ENCODE measurements at places on chromosomes 7 and 10. TPM values are rescaled to one million over a fixed set of nuclear protein-coding genes. Genes with fewer than 3 reads are reported as not detected.
A peak's percentile ranks its signal among the peaks of the same experiment; 100 is the strongest.

WEE2 gene
- not detected for total RNA-seq

ZNF117 gene
- 10.2 TPM for total RNA-seq

SLC16A9 gene
- total RNA-seq, result 4.4 TPM

FKBP6 gene
- total RNA-seq, result not detected

RABGEF1 gene
- 31.4 TPM for total RNA-seq

C7orf33 gene
- not detected for total RNA-seq

LIPF gene
- not detected for total RNA-seq

PPP1R9A gene
- 5.1 TPM for total RNA-seq

CADPS2 gene
- 6.4 TPM for total RNA-seq

SCIN gene
- 0.27 TPM for total RNA-seq

AKR1E2 gene
- total RNA-seq, result 1.4 TPM

TLX1 gene
- total RNA-seq, result not detected

GOLGA7B gene
- not detected for total RNA-seq

GRCh38 chr10:91137822-91138221 lies 82.6 kb upstream of the PCGF5 start:
- no peak overlapping the region for H3K27ac ChIP-seq
- no peaks in the 10 kb centered on the region for H3K27me3 ChIP-seq

- H3K4me3 ChIP-seq, result no peak overlapping the region
- no peaks in the 10 kb centered on the region for H3K27me3 ChIP-seq
- peaks cover 2% of the 10 kb centered on the region for H3K36me3 ChIP-seq
- no peak overlapping the region for H3K27ac ChIP-seq
These were observed 19.6 kb upstream of the ASCC1 start for GRCh38 chr10:72235544-72236279.

GRCh38 chr10:101766306-101766705 lies 9.6 kb downstream of the FGF8 start:
- H3K27me3 ChIP-seq, result peaks cover 19% of the 10 kb centered on the region
- H3K4me1 ChIP-seq, result no peaks in the 10 kb centered on the region
- no peak overlapping the region for H3K4me3 ChIP-seq
- no peak overlapping the region for H3K27ac ChIP-seq
- DNase-seq, result no peak
- no peaks in the 10 kb centered on the region for H3K36me3 ChIP-seq

DNA sequence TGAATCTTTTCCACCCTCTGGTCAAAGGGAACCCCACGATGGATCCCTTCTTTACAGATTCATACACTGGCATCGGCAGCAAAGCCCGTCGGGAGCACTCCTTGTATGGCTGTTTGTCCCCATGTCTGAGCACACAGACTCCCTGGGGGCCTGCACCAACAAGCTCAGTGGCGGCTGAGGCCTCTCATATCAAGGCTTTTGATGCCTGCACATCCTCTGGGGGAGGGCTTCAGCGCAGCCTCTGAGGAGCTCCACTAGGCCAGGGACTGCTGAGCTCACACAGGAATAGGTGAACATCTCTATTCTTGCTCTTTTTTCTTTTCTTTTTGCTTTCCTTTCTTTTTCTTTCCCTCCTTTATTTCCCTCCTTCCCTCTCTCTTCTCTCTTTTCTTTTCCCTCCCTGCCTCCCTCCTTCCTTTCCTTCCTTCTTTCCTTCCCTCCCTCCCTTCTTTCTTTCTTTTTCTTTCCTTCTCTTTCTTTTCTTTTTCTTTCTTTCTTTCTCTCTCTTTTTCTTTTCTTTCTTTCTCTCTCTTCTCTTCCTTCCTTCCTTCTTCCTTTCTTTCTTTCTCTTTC lies 174.6 kb downstream of the CCDC3 start:
- no peak overlapping the region for H3K27ac ChIP-seq
- peaks cover 2% of the 10 kb centered on the region for H3K36me3 ChIP-seq
- H3K27me3 ChIP-seq, result no peaks in the 10 kb centered on the region
- H3K4me1 ChIP-seq, result no peaks in the 10 kb centered on the region
- no peak overlapping the region for H3K4me3 ChIP-seq

GRCh38 chr7:76246804-76247389 lies 45.2 kb downstream of the SRRM3 start:
- no peaks in the 10 kb centered on the region for H3K36me3 ChIP-seq
- H3K4me3 ChIP-seq, result no peak overlapping the region
- DNase-seq, result no peak

GRCh38 chr7:151232917-151233701 lies 826 bp downstream of the CHPF2 start:
- peak overlapping the region; percentile 93 for H3K4me3 ChIP-seq
- peaks cover 22% of the 10 kb centered on the region for H3K4me1 ChIP-seq
- H3K36me3 ChIP-seq, result peaks cover 16% of the 10 kb centered on the region
- H3K27me3 ChIP-seq, result no peaks in the 10 kb centered on the region
- DNase-seq, result peak; percentile 79
- peak overlapping the region; percentile 95 for H3K27ac ChIP-seq

- H3K27me3 ChIP-seq, result no peaks in the 10 kb centered on the region
- no peak overlapping the region for H3K27ac ChIP-seq
- peaks cover 38% of the 10 kb centered on the region for H3K36me3 ChIP-seq
- no peak overlapping the region for H3K4me3 ChIP-seq
- DNase-seq, result no peak
These were observed 14.7 kb downstream of the HNRNPA2B1 start for GRCh38 chr7:26185844-26186180.

- H3K4me1 ChIP-seq, result peaks cover 17% of the 10 kb centered on the region
- H3K27ac ChIP-seq, result no peak overlapping the region
- DNase-seq, result no peak
- H3K4me3 ChIP-seq, result no peak overlapping the region
- H3K36me3 ChIP-seq, result no peaks in the 10 kb centered on the region
These were observed 8.3 kb upstream of the PPP1R35 start for GRCh38 chr7:100444311-100445278.

- no peak overlapping the region for H3K27ac ChIP-seq
- no peak for DNase-seq
- no peaks in the 10 kb centered on the region for H3K27me3 ChIP-seq
- peaks cover 11% of the 10 kb centered on the region for H3K4me1 ChIP-seq
- H3K36me3 ChIP-seq, result no peaks in the 10 kb centered on the region
These were observed 2.4 kb downstream of the CHST12 start for GRCh38 chr7:2405601-2406345.

DNA sequence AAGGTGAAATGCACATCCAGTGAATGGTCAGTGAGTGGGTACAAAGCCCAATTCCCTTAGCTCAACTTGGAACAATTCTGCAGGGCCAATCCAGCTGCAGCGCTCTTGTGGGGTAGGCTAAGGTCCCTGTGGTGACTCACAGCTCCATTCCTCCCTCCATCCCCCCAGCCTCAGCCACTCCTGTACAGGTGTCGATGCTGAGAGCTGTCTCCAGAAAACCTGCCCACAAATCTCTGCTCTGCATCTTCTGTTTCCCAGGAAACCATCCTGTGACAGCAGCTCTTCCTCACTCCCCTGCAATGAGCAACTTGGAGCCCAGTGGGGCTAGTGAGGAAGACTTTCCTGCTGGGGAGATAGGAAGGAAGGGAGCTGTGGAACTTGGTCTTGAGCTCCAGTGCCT lies 244.7 kb upstream of the GPR26 start:
- no peaks in the 10 kb centered on the region for H3K36me3 ChIP-seq
- H3K4me1 ChIP-seq, result no peaks in the 10 kb centered on the region
- no peak for DNase-seq
- H3K27ac ChIP-seq, result no peak overlapping the region
- no peaks in the 10 kb centered on the region for H3K27me3 ChIP-seq

- peaks cover 10% of the 10 kb centered on the region for H3K4me1 ChIP-seq
- H3K36me3 ChIP-seq, result no peaks in the 10 kb centered on the region
- no peaks in the 10 kb centered on the region for H3K27me3 ChIP-seq
- no peak overlapping the region for H3K4me3 ChIP-seq
- DNase-seq, result no peak
These were observed 20.5 kb upstream of the GSDME start for GRCh38 chr7:24777806-24778205.

- no peak overlapping the region for H3K4me3 ChIP-seq
- H3K27me3 ChIP-seq, result no peaks in the 10 kb centered on the region
- DNase-seq, result peak; percentile 92
- peak overlapping the region; percentile 62 for H3K27ac ChIP-seq
- H3K4me1 ChIP-seq, result peaks cover 24% of the 10 kb centered on the region
These were observed 24.3 kb upstream of the ITGB8 start for GRCh38 chr7:20306180-20306946.

DNA sequence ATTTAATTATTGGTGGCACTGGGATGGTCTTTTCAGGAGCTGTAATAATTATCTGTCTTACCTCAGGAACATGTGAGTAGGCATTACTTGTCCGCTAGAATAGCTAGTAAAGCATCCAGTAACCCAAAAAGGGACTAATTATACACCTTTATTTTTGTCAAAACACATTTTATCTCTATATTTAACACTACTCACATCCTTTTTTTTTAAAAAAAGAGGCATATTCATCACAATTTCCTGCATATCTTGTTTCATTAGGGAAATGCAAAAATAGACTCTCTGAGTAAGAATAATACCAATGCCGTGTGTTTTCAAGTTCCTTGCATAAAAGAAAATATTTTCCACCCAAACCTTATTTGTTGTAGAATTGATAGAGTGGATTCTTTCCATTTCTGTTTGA lies 99.5 kb downstream of the VTI1A start:
- no peak overlapping the region for H3K4me3 ChIP-seq
- DNase-seq, result no peak
- no peaks in the 10 kb centered on the region for H3K4me1 ChIP-seq
- no peaks in the 10 kb centered on the region for H3K27me3 ChIP-seq

GRCh38 chr10:5527332-5528200 lies 2.8 kb downstream of the CALML3 start:
- H3K36me3 ChIP-seq, result no peaks in the 10 kb centered on the region
- no peak overlapping the region for H3K27ac ChIP-seq
- no peak overlapping the region for H3K4me3 ChIP-seq
- no peaks in the 10 kb centered on the region for H3K4me1 ChIP-seq
- H3K27me3 ChIP-seq, result no peaks in the 10 kb centered on the region

DNA sequence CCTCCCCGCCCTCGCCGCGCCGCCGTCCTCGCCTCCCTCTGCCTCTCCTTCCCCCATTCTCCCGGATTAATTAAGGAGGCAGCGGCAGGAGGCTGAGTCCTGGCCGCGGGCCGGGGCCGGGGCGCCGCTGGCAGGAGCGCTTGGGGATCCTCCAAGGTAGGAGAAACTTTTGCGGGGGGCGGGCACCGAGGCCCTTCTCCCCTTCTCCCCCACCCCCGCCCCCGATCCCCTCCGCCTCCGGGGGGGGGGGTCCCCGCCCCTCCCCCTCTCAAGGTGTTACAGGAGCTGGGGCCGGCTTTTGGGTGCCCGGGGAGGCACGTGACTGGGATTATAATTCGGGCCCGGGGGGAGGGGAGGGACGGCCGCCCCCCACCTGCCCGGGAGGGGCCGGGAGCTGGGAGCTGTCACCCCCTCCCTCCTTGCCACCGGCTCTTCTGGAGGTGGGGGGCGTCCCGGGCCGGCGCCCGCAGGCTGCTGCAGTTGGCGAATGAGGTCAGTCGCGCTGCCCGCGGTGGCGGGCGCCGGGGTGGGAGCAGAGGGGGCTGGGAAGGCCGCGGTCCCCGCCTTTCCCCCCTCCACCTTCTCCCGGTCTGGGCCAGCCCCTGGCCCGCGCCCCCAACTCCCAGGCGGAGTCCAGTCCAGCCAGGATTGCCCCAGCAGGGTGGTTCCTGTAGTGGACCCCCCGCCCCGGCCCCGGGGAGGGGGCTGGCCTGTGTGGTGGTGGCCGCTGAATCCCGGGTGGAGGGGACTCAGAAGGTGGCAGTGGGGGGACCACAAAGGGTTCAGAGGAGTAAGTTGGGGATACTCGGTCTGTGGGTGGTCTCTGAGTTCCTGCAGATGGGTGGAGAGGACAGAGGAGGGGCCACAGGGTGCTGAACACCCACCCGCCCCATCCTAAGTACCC lies 567 bp downstream of the GTF2IRD1 start:
- H3K4me3 ChIP-seq, result peak overlapping the region; percentile 69
- H3K27me3 ChIP-seq, result no peaks in the 10 kb centered on the region
- DNase-seq, result no peak
- H3K27ac ChIP-seq, result peak overlapping the region; percentile 42
- no peaks in the 10 kb centered on the region for H3K36me3 ChIP-seq
- peaks cover 10% of the 10 kb centered on the region for H3K4me1 ChIP-seq

- no peak overlapping the region for H3K27ac ChIP-seq
- no peak for DNase-seq
- no peak overlapping the region for H3K4me3 ChIP-seq
- H3K4me1 ChIP-seq, result no peaks in the 10 kb centered on the region
- H3K27me3 ChIP-seq, result no peaks in the 10 kb centered on the region
These were observed 50.1 kb upstream of the GHITM start for GRCh38 chr10:84089162-84089561.

GRCh38 chr7:77843194-77843593 lies 44.6 kb downstream of the PHTF2 start:
- no peaks in the 10 kb centered on the region for H3K27me3 ChIP-seq
- H3K27ac ChIP-seq, result no peak overlapping the region
- H3K36me3 ChIP-seq, result no peaks in the 10 kb centered on the region
- H3K4me3 ChIP-seq, result no peak overlapping the region

DNA sequence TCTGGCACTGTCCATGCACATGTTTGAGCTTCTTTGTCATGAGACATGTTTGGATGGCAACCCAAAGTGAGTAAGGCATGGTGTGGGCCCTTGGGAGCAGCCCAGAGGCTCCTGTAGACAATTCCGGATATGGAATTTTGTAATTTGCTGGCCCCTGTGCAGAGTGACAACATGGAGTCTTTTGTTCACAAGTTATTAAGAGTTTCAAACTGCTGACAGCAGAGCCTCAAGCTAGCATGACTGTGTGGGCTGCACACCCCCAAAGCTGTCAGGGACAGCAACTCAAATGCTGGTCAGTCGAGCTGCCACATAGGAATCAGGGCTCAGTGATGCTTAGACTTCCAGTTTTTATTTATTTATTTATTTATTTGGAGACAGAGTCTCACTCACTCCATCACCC lies 7.0 kb upstream of the MYL7 start:
- no peak for DNase-seq
- H3K4me1 ChIP-seq, result peaks cover 6% of the 10 kb centered on the region
- H3K27me3 ChIP-seq, result peaks cover 5% of the 10 kb centered on the region
- no peaks in the 10 kb centered on the region for H3K36me3 ChIP-seq
- no peak overlapping the region for H3K4me3 ChIP-seq

- no peak overlapping the region for H3K27ac ChIP-seq
- no peaks in the 10 kb centered on the region for H3K36me3 ChIP-seq
- no peaks in the 10 kb centered on the region for H3K4me1 ChIP-seq
- H3K27me3 ChIP-seq, result no peaks in the 10 kb centered on the region
These were observed 19.0 kb downstream of the ABCB1 start for GRCh38 chr7:87581723-87582122.

Measured in astrocyte (in vitro differentiated cells and primary cell).